ENCODE measurements at places on chromosomes 7 and 10.

DNA sequence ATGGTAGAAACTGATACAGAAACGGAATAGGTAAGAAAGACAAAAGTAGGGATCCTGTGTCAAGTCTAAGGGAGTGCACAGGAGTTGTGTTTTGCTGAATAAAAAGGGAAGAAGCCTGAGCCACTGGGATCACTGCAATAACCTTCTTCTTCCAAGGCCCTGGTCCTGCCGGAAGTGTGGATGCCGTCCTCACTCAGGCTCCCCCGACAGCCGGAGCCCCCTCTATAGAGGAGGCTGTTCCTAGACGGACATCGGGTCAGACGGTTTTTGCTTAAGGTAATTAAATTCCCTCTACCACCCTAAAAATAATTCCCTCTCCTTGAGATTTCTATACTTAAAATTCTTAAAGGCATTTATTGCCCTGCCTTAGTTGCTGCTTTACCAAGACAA is 566.9 kb downstream of the PTPRN2 start:
- no peak for DNase-seq

GRCh38 chr10:81957976-81958375 is 83.0 kb downstream of the NRG3 start:
- no peak for DNase-seq

- DNase-seq: no peak
These were observed 1412.4 kb upstream of the CELF2 start for GRCh38 chr10:9605231-9605630.

DNA sequence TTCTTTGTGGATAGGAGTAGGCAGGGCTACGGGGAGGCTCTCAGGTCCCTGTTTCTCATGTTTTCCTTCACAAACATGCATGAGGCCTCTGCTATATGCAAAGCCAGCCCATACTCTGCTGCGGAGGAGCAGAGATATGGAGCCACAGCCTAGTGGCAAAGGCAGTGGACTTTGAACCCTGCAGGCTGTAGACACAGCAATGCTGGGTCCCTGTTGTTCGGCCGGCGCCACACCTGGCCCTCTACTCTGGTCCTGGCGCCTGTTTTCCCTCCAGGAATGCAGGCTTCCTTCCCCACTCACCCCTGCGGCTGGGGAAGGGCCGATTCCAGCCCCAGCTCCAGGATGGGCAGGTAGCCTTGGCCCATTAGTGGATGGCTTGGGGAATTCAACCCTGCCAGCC is 11.5 kb downstream of the CLRN3 start:
- DNase-seq: no peak
